ENCODE measurements at places on chromosomes 7 and 10.

GRCh38 chr7:82559193-82559805, 115.7 kb upstream of the CACNA2D1 start:
- DNase-seq = no peak

- no peak for DNase-seq
These were observed 82.1 kb downstream of the GRID1 start for GRCh38 chr10:86284355-86285105.

- no peak for DNase-seq
These were observed 103.6 kb downstream of the VIPR2 start for GRCh38 chr7:159040912-159041711.

DNA sequence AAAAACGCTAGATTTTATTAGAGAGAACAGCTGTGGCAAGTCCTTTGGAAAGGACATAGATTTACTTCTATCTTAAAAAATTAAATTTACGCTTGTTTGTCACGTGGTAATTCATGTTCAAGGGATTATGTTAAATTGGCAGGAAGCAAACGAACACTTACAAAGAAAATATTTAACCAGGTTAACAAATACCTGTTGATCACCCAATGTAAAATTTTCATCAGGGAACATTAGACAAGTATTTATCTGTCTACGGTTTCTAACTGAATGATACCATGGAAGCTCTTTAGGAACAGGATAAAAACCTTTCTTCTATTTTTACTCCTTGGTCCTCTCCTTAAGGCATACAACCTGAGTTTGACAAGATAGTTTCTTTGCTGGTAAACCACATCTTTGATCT, 122.2 kb downstream of the NOC3L start:
- no peak for DNase-seq

- no peak for DNase-seq
These were observed 89.2 kb downstream of the CARD11 start for GRCh38 chr7:2954433-2954853.

- no peak for DNase-seq
These were observed 102.2 kb downstream of the ZNF92 start for GRCh38 chr7:65475734-65476319.

DNA sequence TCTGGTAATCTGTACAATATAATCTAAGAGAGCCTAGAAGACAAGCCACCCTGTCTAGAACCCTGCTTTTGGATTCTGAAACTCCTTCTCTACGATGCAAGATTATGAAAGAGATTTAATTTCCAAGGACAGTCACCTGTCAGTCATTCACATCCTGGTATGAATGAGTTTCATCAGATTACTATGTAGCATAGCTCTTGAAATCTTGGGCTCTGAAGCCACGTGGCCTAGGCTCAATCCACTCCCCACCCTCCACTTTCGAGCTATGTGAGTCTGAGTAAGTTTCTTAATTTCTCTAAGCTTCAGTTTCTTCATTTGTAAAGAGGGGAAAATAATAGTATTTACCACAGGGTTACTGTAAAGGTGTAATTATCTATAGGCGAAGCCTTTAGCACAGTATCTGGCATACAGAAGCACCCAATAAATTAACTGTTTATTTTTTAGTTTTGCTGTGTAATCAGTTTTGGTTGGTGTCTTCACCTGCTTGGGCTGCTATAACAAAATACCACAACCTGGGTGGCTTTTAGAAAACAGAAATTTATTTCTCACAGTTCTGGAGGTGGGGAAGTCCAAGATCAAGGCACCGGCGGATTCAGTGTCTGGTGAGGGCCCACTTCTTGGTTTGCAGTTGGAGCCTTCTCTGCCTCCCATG, 71.3 kb downstream of the MYOF start:
- DNase-seq = no peak

- no peak for DNase-seq
These were observed 20.5 kb downstream of the CASD1 start for GRCh38 chr7:94530109-94530508.
